ENCODE measurements at places on chromosomes 13 and 19.

GRCh38 chr13:75961911-75962310 lies 325.8 kb downstream of the LMO7 start:
- DNase-seq: no peak

DNA sequence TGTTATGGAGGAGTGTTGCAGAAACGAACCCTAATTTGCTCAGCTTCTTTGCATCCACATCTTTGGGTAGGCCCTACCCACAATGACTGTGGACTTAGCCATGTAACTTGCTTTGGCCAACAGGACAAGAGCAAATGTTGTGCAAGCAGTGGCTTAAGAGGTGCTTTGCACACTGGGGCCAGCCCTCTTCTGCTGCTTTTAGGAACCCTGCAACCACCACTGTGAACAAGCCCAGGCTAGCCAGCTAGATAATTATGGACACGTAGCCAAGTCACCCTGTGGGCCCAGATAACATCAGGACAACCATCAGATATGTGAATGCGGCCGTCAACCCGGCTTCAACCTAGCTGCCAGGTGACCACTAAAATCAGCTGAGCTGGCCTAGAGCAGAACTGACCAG lies 17.1 kb downstream of the C19orf47 start:
- DNase-seq: no peak

DNA sequence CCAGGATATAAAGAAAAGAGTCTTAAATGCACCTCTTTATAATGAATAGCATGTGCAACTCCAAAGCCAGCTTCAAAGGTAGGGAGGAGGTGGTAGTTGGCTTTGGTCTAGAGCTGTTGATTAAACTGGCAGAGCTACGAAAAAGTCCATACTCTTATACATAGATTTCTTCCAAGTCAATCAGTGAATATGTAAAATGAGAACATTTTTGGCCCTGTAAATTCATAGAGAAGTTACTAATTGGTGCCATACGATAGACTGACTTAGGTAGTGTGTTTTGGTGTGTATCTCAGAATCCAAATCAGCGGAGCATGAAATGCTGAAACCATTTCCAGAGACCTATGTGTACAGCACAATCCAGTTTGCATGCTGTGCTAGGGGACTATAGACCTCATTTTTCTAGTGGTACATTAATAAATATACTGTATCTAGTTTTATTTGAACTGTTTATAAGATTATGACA lies 17.1 kb upstream of the DPY19L3 start:
- DNase-seq: no peak

- DNase-seq: no peak
Measured at GRCh38 chr19:52981329-52981728, 18.6 kb upstream of the ZNF816 start.

DNA sequence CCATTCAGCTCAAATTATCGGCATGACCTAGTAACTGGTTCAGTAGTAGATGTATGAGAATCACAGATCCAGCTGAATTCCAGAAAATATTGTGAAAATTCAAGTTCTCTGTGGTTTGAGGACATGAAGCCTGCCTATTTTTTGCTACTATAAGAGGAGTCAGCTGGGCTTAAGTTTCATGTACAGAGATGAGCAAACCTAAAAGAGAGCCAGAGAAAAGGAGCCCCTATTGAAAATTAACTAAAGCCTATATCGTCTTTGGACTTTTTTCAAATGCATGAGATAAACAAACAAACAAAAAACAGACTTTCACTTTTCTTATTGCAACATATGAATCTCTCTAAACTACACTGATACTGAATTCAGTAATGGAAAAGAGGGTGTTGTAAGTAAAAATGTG lies 106.8 kb upstream of the SPRY2 start:
- DNase-seq: no peak

DNA sequence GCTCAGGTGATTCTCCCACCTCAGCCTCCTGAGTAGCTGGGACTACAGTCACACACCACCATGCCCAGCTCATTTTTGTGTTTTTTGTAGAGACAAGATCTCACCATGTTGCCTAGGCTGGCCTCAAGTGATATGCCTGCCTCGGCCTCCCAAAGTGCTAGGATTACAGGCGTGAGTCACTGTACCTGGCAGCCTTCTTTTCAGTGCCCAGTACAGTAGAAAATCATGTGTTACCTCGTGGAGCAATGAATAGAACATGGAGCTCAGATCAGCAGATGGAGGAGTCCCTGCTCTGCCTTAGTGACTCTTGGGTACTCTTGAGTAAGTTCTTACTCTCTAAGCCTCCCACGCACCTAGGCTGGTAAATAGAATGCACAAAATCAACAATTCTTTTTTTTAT lies 44.7 kb downstream of the THSD1 start:
- no peak for DNase-seq

DNA sequence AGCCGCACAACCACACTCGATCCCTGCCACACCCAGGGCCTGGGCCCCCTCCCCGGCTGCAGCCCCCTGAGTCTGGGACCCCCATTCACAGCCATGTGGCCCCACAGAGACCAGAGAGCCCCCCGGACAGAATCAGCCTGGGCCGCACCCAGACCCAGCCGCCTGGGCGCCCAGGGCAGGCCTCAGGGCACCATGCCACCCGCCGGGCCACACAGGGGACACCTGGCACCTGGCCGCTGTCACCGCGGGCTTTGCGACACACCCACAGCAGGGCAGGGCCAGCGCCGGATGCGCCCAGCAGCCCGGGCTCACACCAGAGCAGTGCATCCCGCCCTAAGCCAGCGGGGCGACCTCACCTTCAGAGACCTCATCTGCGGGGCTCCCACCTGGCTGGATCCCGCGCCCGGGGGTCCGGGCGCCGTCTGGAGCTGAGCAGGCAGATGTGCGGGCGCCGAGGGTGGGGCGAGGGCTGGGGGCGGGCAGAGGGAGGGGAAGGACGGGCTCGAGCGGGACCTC lies 443 bp downstream of the TBXA2R start:
- DNase-seq: no peak

GRCh38 chr13:25215253-25215575 lies 43.1 kb upstream of the AMER2 start:
- no peak for DNase-seq

DNA sequence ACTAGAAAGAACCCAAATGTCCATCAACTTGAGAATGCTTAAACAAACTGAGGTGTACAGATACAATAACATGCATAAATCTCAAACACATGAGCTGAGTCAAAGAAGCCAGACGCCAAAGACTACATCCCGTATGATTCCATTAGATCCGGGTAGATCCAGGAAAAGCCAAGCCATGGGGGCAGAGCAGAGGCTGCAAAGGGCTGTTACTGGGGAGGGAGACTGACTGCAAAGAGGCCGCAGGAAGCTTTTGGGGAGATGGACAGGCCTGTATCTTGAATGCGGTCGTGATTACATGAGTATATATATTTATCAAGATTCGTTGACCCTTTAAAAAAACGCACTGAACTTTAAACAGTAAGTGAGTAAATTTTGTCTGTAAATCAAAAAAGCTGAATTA lies 28.7 kb downstream of the GGACT start:
- DNase-seq: no peak

DNA sequence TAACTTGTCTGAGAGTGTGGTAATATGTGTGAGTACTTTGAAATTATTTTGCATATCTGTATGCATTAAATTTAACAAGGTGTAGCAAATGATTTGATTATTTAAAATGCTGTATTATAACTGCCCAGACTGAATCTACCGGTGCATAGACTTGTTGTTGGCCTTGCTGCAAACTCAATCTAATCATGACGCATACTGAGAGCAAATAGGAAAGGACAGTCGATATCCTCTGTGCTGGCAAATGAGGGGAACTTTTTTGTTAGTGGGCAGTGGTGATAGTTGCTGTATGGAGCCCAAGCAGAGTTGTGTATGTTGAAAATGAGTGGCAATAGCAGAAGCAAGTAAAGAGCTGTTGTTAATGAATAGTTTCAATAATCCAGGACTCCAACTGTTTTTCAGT lies 127.4 kb downstream of the LMO7 start:
- no peak for DNase-seq

DNA sequence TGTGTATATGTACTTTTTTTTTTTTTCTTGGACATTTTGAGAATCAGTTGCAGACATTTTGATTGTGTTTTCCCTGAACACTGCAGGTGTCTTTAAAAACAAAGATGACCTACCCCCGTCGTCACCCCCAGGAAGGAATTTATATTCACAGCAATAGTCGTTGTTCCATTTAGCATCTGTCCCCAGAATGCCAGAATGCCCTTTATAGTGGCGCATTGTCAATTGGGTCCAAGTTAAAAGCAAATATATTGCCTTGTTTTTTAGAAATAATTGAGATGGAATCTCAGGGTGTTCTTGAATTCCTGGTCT lies 1.8 kb upstream of the RNF225 start:
- DNase-seq: no peak

GRCh38 chr19:31535691-31536460 lies 186.6 kb upstream of the TSHZ3 start:
- no peak for DNase-seq

DNA sequence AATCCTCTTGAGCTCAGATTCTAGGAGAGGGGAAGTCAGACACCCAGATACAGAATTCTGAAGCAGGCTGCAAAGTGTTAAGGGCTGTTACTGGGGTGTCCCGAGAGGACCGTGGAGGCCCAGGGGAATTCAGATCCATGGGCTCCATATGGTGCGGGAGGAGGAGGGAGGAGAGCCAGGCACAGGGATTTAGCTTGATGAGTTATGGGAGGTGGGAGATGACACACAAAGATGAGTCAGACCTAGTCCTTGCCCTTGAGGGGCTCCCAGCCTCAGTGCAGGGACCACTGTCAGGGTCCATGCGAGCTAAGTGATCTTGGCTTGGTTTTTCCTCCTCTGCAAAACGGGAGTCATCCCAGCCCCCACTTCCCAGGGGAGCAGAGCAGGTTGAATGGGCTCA lies 14.4 kb upstream of the GIPR start:
- no peak for DNase-seq

DNA sequence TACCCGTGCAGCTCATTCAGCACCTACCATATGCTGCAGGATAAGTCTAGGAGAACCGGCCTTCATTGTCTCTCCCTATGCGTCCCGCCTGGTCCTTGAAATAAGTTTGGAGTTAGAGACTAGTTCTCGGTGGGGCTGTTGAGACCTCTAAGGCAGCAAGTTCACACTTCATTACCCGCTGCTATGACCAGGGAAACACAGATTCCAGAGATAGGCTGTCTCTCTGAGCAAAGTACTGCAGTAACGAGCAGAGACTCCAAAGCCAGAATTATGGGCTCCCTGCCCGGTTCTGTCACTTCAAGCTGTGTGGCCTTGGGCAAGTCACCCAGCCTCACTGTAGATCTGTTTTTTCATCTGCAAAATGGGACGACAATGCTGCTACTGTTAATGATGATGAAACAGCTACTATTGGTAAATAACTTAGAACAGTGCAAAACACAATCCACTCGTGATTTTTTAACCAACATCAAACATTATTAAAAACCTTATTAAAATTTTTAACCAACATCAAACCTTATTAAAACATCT lies 184.1 kb downstream of the USP12 start:
- DNase-seq: no peak

DNA sequence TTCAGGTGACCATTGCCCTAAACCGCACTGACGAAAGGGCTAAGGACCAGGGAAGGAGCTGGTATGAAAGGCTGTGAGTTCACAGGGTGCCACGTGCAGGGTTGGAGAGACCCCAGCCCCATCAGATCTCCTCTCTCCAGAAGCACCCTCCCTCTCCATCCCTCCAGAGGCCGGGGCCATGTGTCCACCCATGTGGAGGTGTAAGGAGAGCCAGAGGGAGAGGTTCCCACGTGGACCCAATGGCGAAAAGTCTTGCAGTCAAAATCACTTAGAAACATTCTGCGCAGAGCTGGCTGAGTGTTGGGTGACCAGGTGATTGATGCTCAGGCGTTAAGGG lies 168.3 kb downstream of the COL4A1 start:
- DNase-seq: no peak

DNA sequence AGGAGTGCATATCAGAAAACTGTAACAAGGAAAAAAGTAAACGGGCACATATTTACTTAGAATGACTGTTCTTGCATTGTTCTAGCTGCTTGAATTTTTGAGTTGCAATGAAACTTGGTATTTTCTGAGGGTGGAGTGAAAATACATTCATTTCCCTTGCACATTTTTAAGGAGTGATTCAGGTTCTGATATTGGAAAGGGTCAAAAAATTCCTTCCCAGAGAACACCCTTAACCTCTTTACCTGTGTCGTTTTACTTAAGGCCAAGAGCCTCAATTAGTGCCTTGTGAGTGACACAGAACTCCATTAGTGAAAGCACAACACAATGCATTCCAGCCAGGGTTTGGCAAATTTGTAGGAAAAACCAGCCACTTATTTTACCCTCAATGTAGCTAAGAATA lies 2.3 kb downstream of the ITGBL1 start:
- no peak for DNase-seq

DNA sequence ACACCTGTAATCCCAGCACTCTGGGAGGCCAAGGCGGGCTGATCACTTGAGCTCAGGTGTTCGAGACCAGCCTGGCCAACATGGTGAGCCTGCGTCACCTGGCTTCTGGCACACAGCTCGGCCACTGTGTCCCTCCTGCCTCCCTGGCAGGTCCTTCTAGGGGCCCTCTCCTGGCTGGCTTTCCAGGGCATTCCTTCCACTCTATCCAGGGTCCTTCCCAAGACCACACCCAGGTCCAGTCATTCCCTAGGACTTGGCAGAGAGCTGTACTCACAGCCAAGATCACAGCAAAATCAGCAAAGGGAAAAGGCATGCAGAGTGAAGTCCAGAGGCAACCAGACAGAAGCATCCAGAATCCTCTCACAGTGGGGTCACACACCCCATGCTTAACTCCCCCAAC lies 9.7 kb upstream of the HSH2D start:
- DNase-seq: no peak

GRCh38 chr19:51294211-51294976 lies 17.1 kb upstream of the IGLON5 start:
- no peak for DNase-seq

DNA sequence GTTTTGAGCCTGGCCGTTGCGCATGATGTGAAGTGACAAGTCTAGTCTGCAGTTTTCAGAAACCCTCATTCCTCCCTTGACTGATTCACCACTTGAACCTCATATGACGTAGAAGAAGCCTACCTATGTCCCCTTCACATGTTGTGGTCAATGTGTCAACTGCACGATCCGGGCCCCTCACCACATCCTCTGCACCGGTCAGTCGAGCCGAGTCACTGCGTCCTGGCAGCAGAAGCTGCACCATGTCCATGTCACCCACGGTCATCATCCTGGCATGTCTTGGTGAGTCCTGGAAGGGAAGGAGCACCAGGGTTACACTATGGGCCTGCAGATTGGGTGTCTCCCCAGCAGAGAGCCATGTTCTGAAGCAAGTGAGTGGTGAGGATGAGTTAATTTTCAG lies at the start of gene KIR2DL4:
TSS of gene KIR2DL4 (plus strand) at position 201 of the 400 bp plus-strand sequence. CDS start at position 243, 42 bp downstream.
- DNase-seq: no peak

Data from stimulated activated CD4-positive, alpha-beta T cell treated with anti-CD3 and anti-CD28 coated beads, Interleukin-1b, Interleukin-23, amount 100 ng/mL, for 48 hours (primary cell).